ENCODE measurements at places on chromosomes 2 and 18.

- no peak for DNase-seq
Measured at GRCh38 chr2:23241121-23241520, 143.9 kb upstream of the KLHL29 start.

GRCh38 chr18:23585897-23586248 is 433 bp downstream of the NPC1 start:
- no peak for DNase-seq

- no peak for DNase-seq
Measured at GRCh38 chr2:41870265-41870585, 177.6 kb upstream of the PKDCC start.

GRCh38 chr2:121670181-121670580 is 20.9 kb upstream of the CLASP1 start:
- DNase-seq = no peak

DNA sequence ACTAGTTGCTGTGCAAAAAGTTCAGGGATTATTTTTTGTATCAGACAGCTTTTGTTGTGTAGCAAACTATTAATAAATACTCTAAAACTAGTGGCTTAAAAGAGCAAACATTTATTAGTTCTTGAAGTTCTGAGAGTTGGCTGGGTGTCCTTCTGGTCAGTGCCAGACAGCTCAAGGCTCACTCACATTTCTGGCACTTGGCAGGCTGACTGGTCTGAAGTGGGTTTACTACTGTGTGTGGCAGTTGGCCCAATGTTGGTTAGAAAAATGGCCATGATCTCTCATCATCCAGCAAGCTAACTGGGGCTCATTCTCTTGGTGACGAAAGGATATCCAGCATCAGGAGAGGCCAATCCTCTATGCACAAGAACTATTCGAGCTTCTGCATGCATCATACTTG is 71.4 kb upstream of the ZNF385B start:
- DNase-seq = no peak

- no peak for DNase-seq
Measured at GRCh38 chr2:53006980-53007379, 760.6 kb upstream of the CHAC2 start.

DNA sequence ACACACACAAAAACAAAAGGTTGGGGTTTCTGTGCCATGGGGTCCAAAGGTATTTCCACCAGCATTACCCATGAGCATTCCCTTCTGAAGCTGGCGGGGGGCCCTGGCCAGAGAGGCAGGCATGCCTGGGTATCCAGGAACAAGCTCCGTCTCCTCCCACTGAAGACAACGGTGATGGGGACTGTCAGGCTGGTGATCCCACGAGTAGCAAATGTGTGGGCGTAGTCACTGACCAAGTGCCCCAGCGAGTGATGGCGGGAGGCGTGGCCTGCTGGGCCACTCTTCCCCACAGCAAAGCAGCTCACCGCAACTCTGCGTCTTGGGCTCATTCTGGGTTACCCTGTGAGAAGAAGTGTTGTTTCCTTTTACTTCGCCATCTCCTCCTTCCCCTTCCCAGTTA is 270.6 kb downstream of the CDCA7 start:
- DNase-seq = no peak

GRCh38 chr18:58397385-58398132 is 231.3 kb downstream of the ALPK2 start:
- no peak for DNase-seq

GRCh38 chr2:45746888-45747287 is 95.4 kb downstream of the PRKCE start:
- DNase-seq = no peak

GRCh38 chr2:129256642-129257041 is 722.8 kb upstream of the RAB6C start:
- no peak for DNase-seq

DNA sequence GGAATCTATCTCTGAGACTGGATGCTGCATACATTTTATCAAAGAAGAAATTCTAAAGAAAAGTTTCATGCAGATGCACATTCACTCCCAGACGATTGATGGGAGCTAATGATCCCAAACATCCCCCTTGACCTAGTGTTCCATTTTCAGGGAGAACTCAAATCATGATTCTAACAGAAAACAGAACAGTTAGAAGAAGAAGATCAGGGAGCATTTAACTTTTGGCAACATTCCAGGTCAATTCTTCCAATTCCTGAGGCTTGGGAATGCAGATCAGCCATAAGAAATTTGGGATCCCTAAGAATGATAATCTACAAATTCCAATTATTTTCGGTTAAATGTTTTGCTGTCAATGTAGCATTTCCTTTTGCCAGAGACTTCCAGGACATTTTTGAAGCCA is 96.6 kb downstream of the CPO start:
- DNase-seq = no peak

DNA sequence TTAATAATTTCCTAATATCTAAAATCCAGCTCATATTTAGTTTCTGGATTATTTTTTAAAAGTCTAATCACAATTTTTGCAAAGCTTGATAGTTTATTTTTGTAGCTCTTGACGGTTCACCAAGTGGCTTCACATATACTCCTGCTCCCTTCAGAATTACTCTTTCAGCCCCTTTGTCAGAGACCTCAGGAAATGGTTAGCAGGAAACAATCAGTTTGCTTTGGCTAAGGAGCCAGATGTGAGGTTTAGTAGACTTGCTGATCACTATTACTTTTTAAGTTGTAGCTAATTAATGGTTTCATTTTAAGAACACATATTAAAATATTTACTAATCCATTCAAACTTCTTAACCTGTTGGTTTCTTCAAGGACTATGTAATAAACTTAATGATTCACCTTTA is 2.3 kb downstream of the RBBP8 start:
- DNase-seq = no peak

DNA sequence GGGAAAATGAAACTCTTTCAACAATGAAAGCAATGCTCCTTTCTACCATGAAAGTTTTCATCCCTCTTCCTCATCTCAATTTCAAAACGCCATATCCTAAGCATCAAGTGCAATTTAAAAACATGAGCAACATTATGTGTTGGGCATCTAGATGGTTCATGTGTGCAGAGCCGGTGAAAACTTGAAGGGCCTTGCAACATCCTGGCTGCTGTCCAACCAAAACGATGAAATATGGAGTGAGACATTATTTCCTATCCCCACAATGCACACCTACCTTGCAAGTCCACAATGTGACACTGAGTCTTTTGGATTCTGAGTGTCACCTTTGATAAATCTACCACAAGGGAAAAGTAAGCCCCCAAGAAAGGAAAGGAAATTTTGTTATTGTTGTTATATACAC is 110.0 kb downstream of the NCKAP5 start:
- no peak for DNase-seq

DNA sequence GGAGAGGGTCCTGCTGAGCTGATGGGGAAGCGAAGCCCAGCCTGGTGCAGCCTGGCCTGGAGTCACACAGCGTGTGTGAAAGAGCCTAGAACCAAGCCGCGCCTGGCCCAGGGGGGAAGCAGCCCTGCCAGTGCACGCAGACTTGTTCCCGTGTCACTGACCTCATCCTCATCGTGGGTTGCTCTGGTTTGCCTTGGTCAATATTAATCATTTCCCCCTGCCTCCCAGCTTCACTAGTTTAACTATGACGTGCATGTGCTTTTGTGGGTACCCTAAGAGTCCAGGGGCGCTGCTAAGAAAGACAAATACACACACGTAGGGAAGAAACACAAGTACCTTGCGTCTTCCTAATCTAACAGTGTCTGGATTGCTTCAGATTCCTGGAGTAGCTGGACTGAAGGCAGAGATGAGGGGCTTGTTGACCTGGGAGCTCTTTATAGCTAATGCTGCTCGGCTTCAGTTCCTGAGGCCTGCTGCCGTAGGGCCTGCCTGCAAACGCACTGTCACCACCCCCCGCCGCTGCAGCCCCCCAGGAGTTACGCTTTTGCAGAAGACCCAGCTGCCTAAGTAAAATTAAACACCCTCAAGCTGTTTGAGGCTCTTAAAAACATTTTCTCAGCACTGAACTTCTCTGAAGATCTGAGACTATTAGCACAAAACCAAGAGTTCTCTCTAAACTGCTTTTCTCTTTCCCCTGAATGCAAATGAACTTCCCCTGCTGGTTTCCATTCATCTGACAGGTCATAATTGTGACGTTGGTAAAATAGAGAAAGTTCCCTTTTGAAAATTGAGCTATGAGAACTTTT is 159.2 kb downstream of the FAM210A start:
- no peak for DNase-seq

DNA sequence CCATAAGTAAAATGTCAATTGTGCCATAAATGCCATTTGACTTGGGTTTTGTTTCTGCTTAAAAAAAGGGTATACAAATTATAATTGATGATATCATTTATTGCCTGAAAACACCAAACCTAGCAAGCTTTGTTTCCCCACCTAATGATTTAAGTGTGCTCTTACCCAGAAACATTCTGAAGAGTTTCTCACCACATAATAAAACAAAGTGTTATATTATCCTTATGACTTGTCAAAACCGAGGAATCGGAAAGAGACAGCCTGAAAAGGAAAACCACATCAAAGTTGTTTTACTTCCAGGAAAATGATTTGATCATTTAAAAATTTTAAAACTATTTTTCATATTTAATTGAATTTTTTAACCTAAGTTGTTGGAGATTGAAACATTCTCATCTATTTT is 170.5 kb upstream of the SLC39A10 start:
- DNase-seq = no peak

DNA sequence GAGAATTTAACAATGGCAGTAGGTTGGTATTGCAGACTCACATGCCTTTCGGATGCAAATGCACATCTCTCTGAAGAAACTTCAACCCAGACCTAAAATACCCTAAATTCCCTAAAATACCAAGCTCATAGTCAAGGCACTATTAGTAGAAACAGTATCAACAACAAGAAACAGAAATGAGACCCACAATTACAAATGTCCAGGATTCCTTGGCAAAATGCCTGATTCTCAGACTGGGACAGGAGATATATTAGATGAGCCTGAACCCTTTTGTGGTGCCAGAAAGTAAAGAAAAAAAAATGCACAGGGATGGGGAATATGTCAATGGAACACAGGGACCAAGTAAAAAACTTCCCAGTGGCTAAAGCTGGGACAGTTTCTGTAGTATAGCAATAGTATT is 77.2 kb downstream of the NAT8 start:
- no peak for DNase-seq

- no peak for DNase-seq
Measured at GRCh38 chr2:102342888-102343287, 12.7 kb upstream of the IL18R1 start.

DNA sequence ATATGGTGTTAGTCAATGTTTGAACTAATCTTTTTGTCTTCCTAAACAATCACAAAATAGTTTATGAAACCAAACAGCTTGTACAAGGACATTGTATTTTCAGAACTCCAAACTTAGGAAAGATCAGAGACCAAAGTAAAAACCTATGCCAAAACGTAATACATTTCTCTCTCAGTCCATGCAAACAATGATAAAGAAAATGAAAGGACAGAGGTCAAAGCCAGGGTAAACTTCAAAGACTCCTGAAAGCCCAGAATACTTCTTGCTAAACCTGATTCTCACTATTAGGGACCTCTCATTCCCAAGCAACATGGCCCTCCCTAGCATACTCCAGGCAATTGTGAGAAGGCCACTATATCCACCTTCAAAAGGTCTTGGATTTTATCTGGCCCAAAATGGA is 105.1 kb upstream of the GALNT5 start:
- no peak for DNase-seq

DNA sequence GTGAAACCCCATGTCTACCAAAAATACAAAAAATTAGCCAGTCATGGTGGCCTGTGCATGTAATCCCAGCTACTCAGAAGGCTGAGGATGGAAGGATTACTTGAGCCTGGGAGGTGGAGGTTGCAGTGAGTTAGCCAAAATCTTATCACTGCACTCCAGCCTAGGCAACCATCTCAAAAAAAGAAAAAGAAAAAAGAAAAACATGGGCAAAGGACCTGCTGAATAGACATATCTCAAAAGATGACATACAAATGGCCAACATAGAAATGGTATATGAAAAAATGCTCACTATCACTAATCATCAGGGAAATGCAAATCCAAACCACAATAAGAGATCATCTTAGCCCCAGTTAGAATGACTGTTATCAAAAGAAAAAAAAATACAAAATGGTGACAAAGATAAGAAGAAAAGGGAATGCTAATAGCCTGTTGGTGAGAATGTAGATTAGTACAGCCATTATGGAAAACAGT is 1.4 kb upstream of the TGOLN2 start:
- no peak for DNase-seq

GRCh38 chr2:233980955-233981561 is 63.9 kb downstream of the TRPM8 start:
- no peak for DNase-seq

- no peak for DNase-seq
Measured at GRCh38 chr2:127586136-127586535, 50.7 kb downstream of the MYO7B start.
